ENCODE measurements at places on chromosomes 12 and 14.

DNA sequence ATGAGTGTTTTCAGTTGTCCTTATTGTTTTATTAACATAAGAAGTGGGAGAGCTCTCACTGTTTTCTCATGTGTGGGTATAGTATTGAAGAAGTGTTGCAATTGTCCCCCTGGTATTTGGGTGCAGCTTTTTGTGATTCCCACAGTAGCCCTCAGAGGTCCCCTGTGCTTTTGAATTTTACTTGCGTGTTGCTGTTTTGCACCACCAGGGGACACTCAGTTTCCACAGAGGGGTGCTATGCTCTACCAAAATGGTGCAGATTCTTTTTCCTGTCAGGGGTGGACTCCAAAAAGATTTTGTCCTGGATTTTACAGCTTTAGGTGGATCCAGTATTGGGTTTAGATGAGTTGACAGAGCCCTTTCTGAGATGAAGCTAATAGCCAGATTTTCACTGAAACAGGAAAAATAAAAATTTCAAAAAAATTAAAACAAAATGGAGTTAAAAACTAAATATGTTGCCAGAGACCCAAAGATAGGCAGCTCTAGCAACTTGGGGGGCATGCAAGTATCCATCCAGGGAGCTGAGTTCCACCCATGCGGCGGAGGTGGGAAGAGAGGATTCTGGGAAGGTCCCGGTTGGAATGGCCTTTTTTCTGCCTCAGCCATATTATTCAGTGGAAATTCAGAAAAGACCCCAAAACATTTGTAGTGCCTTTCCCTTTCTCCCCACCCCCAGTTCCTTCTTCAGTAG is 50.2 kb downstream of the TTLL5 start:
- peak; percentile 5 for DNase-seq

DNA sequence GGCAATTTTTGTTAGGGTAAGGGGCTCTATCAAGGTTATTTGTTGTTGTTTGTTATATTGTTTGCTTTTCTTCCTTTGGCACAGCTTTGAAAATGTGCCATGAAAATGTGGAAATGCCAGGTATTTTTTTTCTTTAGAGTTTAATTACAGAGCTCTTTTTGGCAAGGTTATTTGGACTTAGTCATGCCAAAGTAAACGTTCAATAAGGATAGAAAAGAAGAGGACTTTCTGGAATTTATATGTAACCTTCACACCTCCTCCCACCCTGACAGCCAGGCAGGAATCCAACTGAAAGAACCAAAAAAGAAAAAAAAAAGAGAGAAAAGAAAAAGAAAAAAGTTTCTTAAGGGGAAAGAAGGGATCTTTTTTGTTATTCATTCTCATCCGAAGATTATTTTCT is 217.8 kb downstream of the KITLG start:
- no peak for DNase-seq

DNA sequence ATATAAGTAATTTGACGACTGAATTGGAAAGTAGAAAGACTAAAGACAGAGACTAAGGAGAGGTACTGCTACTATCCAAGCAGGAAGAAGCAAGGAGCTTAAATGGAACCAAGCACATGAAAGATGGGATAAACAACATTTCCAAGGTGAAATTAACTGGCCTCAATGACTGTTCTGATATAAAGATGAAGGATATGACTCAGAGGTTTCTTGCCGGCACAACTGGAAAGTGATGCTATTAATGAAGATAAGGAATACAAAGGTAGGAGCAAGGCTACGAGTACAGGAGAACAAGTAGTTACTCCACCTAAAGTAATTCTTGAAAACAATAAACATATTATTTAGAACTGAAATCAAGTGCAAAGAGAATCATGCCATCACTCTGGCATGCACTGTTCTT is 6.4 kb downstream of the SNX6 start:
- no peak for DNase-seq

GRCh38 chr14:71362920-71363584 is 455.8 kb downstream of the PCNX1 start:
- DNase-seq = no peak

DNA sequence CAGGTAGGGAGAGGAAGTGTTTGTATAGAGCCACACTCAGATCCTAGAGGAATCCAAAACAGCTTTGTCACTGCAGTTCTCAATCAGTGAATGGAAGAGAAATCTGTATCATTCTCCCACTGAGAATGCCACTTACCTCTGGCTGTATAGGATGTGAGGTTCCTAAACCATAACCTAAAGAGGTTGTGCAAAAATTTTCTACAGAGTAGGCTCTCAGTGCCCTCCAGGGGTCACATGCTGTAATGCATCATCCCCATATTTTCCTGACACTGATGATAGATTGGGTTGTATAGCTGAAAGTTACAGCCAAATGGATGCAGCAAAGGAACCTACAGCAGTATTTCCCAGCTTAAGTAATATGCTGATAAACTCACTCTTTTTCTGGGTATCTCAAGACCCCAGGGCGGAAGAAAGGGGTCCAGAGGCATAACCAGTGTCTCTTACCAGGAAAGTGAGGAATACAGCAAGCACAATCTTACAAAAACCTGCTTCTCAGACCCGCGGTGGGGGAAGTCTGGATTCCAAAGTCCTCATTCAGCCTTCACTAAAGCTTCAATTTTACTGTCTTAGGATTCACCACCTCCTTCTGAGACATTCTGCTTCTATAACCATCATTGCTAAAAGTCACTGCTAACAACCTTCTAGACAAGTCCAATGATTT is 3.8 kb downstream of the BCDIN3D start:
- DNase-seq = no peak

GRCh38 chr14:104320611-104321086 is 182.3 kb downstream of the KIF26A start:
- DNase-seq = no peak

GRCh38 chr12:90999966-91000365 is 4.8 kb downstream of the EPYC start:
- no peak for DNase-seq

DNA sequence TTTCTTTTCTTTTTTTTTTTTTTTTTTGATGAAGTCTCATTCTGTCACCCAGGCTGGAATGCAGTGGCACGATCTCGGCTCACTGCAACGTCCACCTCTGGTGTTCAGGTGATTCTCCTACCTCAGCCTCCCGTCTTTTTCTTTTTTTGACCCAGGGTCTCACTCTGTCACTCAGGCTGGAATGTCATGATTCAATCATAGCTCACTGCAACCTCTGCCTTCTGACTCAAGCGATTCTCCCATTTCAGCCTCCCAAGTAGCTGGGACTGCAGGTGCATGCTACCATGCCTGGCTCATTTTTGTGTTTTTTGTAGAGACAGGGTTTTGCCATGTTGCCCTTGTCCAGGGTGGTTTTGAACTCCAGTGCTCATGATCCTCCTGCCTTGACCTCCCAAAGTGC is 12.0 kb downstream of the FUT8 start:
- DNase-seq = no peak

- DNase-seq = no peak
These were observed 97.6 kb downstream of the GARIN6 start for GRCh38 chr12:99745121-99745520.

- DNase-seq = no peak
These were observed 47.4 kb upstream of the SRSF5 start for GRCh38 chr14:69719501-69719951.

GRCh38 chr12:120925740-120926563 is 21.8 kb upstream of the SPPL3 start:
- no peak for DNase-seq

- DNase-seq = no peak
These were observed 8.5 kb upstream of the SLC6A13 start for GRCh38 chr12:271161-271560.

GRCh38 chr12:119660076-119660475 is 7.9 kb upstream of the PRKAB1 start:
- DNase-seq = no peak

DNA sequence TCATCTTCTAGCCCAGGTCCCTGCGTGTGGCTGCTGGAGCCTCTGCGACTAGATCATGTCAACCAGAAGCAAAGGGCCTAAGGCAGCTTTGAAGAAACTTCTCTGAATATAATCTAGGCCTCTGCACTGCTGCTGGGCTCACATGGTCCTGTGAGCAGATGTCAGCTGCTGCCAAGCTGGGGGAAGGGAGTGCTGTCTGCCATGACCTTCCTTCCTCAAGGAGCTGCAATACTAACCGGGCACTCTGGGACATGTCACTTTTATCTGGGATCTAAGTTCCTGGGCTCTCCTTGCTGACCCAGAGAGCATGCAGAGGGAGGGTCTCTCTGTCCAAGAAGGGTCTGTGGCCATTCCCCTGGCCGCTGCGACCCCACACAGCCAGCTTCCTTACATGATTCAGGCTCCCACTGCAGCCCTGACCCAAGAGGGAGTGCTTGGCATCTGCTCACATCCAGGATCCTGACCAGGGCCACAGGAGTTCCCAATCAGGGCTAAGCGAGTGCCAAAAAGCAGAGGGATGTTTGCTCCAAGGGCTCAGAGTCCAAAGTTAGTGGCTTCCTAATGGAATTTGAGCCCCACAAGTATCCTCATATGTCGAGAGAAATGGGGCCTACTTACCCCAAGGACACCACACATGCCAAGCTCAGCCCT is 74.0 kb downstream of the PLEKHG3 start:
- no peak for DNase-seq

- no peak for DNase-seq
These were observed 435.3 kb downstream of the RAD51B start for GRCh38 chr14:68254669-68255527.
